ENCODE measurements at places on chromosomes 3 and 15. TPM values are rescaled to one million over a fixed set of nuclear protein-coding genes. Genes with fewer than 3 reads are reported as not detected.

Gene DAPK2
- 1.5 TPM for total RNA-seq

Gene SAMMSON
- total RNA-seq: not detected

Gene ILDR1
- not detected for total RNA-seq

Gene PLIN1
- total RNA-seq: 0.14 TPM

Gene HRG
- total RNA-seq: under 0.01 TPM

Gene GOLGA6L25
- not detected for total RNA-seq

Gene PLCB2
- total RNA-seq: under 0.01 TPM

All from smooth muscle cell of bladder (primary cell).